Small intestine (tissue), 16 donors: ENCODE measurements at places on chromosomes 16 and 17. TPM values are rescaled to one million over a fixed set of nuclear protein-coding genes. Genes with fewer than 3 reads are reported as not detected.

DNA sequence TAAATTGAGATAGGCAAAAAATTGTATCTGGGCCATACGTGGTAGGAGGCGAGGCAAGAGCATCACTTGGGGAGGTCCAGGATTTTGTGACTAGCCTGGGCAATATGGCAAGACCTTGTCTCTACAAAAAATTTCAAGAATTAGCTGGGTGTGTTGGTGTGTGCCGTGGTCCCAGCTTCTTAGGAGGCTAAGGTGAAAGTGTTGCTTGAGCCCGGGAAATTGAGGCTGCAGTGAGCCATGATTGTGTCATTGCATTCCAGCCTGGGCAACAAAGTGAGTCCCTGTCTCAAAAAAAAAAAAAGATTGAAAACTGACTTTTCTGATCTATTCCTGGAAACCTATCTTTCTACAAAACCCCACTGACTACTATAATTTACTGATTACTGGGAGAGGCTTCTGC is 26.7 kb downstream of the CDK12 start:
- no peak overlapping the region for H3K27ac ChIP-seq
- peaks cover 63% of the 10 kb centered on the region for H3K36me3 ChIP-seq
- no peak for DNase-seq
- no peaks in the 10 kb centered on the region for H3K27me3 ChIP-seq
- no peaks in the 10 kb centered on the region for H3K4me1 ChIP-seq

- no peak overlapping the region for H3K4me3 ChIP-seq
- no peaks in the 10 kb centered on the region for H3K4me1 ChIP-seq
- no peaks in the 10 kb centered on the region for H3K27me3 ChIP-seq
- H3K27ac ChIP-seq, result no peak overlapping the region
- peak; percentile 1 for DNase-seq
Observed at GRCh38 chr17:22600644-22601298, 908.4 kb downstream of the KCNJ18 start.

GRCh38 chr17:70110443-70110880 is 35.4 kb downstream of the KCNJ16 start:
- no peaks in the 10 kb centered on the region for H3K36me3 ChIP-seq
- no peak overlapping the region for H3K27ac ChIP-seq
- H3K4me3 ChIP-seq, result no peak overlapping the region
- no peaks in the 10 kb centered on the region for H3K4me1 ChIP-seq

- DNase-seq, result no peak
- no peak overlapping the region for H3K27ac ChIP-seq
- H3K27me3 ChIP-seq, result no peaks in the 10 kb centered on the region
- H3K4me3 ChIP-seq, result no peak overlapping the region
Observed at GRCh38 chr16:57883953-57884654, 81.8 kb upstream of the KIFC3 start.

DNA sequence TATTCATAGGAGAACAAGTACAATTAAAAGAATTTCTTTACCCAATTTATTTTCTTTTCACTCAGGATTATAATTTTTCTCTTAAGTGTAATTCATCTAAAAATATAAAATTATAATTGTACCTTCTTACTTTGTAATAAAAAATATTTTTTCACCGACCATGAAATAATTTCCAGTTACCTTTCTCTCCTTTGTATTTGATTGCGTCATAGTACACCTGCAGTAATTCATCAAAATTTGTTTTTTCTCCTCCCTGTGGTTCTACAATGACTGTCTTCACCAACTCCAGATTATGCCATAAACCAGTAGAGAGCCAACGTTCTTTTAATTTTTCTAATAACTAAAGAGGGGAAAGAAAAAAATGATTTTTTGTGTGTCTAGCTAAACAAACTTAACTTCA is 119.1 kb downstream of the BRIP1 start:
- H3K27ac ChIP-seq, result no peak overlapping the region
- H3K4me1 ChIP-seq, result no peaks in the 10 kb centered on the region
- no peak for DNase-seq
- H3K36me3 ChIP-seq, result peaks cover 4% of the 10 kb centered on the region
- no peaks in the 10 kb centered on the region for H3K27me3 ChIP-seq
- no peak overlapping the region for H3K4me3 ChIP-seq

- DNase-seq, result no peak
- H3K4me3 ChIP-seq, result no peak overlapping the region
- H3K36me3 ChIP-seq, result peaks cover 13% of the 10 kb centered on the region
- H3K4me1 ChIP-seq, result no peaks in the 10 kb centered on the region
Observed at GRCh38 chr17:76772842-76773525, 35.1 kb downstream of the MFSD11 start.

DNA sequence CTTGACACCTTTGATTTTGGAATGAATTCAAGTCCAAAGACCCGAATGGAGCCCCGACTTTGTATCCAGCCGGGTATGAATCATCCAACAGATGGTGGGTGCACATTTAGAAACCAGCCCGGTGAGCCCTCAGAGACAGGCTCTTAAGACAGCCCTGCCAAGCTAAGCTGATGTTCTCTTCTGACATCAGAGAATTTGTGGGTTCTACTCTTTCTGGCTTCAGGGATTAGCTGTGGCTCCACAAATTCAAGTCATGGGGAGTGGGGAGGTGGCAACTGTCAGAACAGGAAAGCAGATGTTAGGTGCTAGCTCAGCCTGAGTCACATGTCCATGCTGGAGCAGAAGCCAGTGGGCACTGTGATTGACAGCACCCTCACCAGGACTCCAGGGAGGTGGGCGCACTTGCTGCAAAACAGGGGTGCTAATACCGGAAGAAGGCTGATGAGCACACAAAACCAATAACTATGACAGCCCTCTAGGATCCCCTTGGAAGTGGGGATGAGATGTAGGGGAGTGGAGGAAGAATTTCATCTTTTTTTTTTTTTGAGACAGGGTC is 31.4 kb upstream of the XYLT2 start:
- no peaks in the 10 kb centered on the region for H3K4me1 ChIP-seq
- H3K27me3 ChIP-seq, result no peaks in the 10 kb centered on the region
- H3K27ac ChIP-seq, result no peak overlapping the region
- no peaks in the 10 kb centered on the region for H3K36me3 ChIP-seq
- H3K4me3 ChIP-seq, result no peak overlapping the region

- H3K36me3 ChIP-seq, result peaks cover 98% of the 10 kb centered on the region
- no peak for DNase-seq
- H3K4me3 ChIP-seq, result peak overlapping the region; percentile 82
- peak overlapping the region; percentile 88 for H3K27ac ChIP-seq
- H3K27me3 ChIP-seq, result no peaks in the 10 kb centered on the region
- H3K4me1 ChIP-seq, result no peaks in the 10 kb centered on the region
Observed at GRCh38 chr17:75615301-75615700, 17.9 kb upstream of the SMIM5 start.

Gene RHBDL3
- 0.40 TPM for polyA plus RNA-seq

- H3K4me3 ChIP-seq, result no peak overlapping the region
- DNase-seq, result no peak
- no peak overlapping the region for H3K27ac ChIP-seq
- no peaks in the 10 kb centered on the region for H3K36me3 ChIP-seq
- no peaks in the 10 kb centered on the region for H3K27me3 ChIP-seq
- H3K4me1 ChIP-seq, result no peaks in the 10 kb centered on the region
Observed at GRCh38 chr17:58452738-58453137, 35.4 kb upstream of the RNF43 start.

GRCh38 chr17:75090871-75091854 is 3.4 kb downstream of the SLC16A5 start:
- DNase-seq, result peak; percentile 75
- H3K27me3 ChIP-seq, result no peaks in the 10 kb centered on the region
- no peak overlapping the region for H3K4me3 ChIP-seq

GRCh38 chr17:60798576-60798975 is 120.9 kb downstream of the BCAS3 start:
- no peaks in the 10 kb centered on the region for H3K36me3 ChIP-seq
- no peaks in the 10 kb centered on the region for H3K27me3 ChIP-seq
- no peak for DNase-seq
- no peaks in the 10 kb centered on the region for H3K4me1 ChIP-seq
- H3K4me3 ChIP-seq, result no peak overlapping the region

- no peaks in the 10 kb centered on the region for H3K27me3 ChIP-seq
- H3K36me3 ChIP-seq, result no peaks in the 10 kb centered on the region
- no peak for DNase-seq
- H3K4me3 ChIP-seq, result no peak overlapping the region
- H3K4me1 ChIP-seq, result no peaks in the 10 kb centered on the region
- H3K27ac ChIP-seq, result no peak overlapping the region
Observed at GRCh38 chr17:66555605-66556004, 253.2 kb downstream of the PRKCA start.

- peaks cover 4% of the 10 kb centered on the region for H3K36me3 ChIP-seq
- H3K4me1 ChIP-seq, result no peaks in the 10 kb centered on the region
- H3K27ac ChIP-seq, result no peak overlapping the region
- no peak overlapping the region for H3K4me3 ChIP-seq
- no peak for DNase-seq
- no peaks in the 10 kb centered on the region for H3K27me3 ChIP-seq
Observed at GRCh38 chr17:3835410-3836229, 10.4 kb downstream of the NCBP3 start.

DNA sequence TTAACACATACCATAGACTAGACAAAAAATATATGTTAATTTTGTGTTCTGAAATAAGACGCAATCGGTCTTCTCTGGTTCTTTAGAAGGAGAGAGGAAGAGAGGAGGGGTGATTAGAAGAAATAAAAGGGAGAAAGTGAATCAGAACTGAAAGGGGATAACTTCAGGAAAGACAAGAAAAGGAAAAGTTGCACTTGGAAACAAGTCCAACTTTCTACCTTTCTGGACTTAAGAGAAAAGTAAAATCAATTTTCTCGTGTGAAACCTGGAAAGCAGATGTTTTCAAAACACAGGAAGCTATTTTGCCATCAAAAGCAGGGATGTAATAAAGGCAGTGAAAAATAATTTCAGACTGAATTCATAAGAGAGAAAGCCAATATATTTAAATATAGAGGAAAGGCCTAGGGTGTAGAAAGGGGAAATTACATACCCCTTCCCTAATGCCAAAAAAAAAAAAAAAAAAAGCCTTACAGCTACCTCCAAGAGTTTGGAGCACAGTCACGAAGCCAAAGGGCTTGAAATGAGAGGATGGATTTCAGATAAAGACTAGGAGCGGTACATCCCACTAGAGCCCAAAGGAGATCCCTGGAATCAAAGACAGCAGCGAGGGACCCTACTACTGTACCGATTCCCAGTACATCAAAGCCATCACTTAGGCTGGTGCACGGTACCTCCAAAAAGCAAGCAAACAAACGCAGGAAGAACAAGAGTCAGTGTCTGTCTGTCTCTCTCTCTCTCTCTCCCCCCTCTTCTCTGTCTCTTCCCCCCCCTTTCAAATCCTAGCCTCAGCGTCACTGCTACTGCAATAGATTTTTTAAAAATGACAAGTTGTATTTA is 12.1 kb upstream of the ZFHX3 start:
- H3K4me3 ChIP-seq, result peak overlapping the region; percentile 52
- no peak for DNase-seq
- peak overlapping the region; percentile 27 for H3K27ac ChIP-seq
- H3K36me3 ChIP-seq, result no peaks in the 10 kb centered on the region
- peaks cover 3% of the 10 kb centered on the region for H3K27me3 ChIP-seq

DNA sequence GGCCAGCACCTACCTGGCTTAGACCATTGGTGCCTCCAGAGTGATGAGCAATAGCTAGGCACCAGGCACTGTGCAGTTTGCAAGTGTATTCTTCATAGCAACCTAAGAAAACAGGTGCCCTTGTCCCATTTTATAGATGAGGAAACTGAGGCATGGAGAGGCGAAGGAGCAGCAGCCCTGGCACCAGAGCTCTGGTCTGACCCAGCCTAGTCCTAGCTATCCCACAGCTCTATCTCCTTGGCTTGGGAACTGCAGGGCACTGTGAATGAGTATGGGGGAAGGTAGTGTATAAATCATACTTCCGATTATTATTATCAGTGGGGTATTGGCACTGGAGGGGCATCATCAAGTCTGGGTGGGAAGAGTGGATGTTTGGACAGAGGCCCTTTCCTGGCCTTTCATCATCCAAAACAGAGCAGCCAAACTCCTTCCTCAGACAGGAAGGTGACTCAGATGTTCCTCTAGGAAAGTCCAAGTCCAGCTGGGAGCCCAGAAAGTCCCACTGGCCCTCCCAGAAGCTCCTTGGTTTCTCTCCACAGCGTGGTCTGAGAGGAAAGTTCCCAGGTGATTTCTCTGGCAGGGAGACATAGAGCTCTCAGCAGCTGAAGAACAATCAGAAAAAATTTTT is 32.0 kb upstream of the PLLP start:
- no peak for DNase-seq
- H3K27me3 ChIP-seq, result no peaks in the 10 kb centered on the region
- no peaks in the 10 kb centered on the region for H3K4me1 ChIP-seq
- no peaks in the 10 kb centered on the region for H3K36me3 ChIP-seq

Gene NEK8
- 5.7 TPM for polyA plus RNA-seq

- peak; percentile 9 for DNase-seq
- H3K27ac ChIP-seq, result no peak overlapping the region
- no peaks in the 10 kb centered on the region for H3K4me1 ChIP-seq
- H3K4me3 ChIP-seq, result no peak overlapping the region
- H3K36me3 ChIP-seq, result no peaks in the 10 kb centered on the region
- H3K27me3 ChIP-seq, result no peaks in the 10 kb centered on the region
Observed at GRCh38 chr17:12973496-12974004, 44.3 kb downstream of the ELAC2 start.

GRCh38 chr17:9271989-9272388 is 250.7 kb downstream of the NTN1 start:
- H3K27me3 ChIP-seq, result no peaks in the 10 kb centered on the region
- peak overlapping the region; percentile 48 for H3K27ac ChIP-seq
- no peak for DNase-seq
- peaks cover 4% of the 10 kb centered on the region for H3K4me1 ChIP-seq
- no peak overlapping the region for H3K4me3 ChIP-seq
- H3K36me3 ChIP-seq, result no peaks in the 10 kb centered on the region

DNA sequence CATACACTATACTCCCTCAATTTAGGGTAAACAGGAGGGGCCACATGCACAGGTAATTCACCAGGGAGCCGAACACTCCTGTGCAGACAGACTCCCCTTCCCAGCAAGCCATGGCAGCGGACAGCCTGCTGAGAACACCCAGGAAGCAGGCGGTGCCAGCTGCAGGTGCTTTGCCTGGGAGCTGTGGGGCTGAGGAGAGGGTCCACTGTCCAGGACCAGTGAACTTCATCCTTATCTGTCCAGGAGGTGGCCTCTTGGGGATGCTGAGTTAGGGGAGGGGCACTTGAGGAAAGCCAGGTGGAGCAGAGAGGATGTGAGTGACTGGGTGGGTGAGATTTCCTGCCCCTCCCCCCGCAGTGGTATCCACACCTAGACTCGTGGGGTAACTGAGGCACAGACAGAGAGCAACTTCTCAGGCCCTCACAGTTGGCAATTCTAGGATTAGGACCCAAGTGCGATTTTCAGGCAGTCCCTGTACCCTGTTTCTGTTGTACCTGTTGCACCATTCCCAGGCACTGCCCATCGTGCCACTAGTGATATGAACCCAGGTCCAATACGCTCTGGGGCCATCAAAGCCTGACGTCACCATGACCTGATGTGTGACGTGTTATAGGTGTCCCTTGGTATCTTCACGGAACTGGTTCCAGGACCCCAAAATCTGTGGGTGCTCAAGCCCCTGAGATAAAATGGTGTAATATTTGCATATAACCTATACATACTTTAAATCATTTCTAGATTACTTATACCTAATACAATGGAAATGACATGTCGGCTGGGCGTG is 1.2 kb downstream of the GRN start:
- H3K4me1 ChIP-seq, result peaks cover 6% of the 10 kb centered on the region
- H3K27me3 ChIP-seq, result no peaks in the 10 kb centered on the region
- peak overlapping the region; percentile 75 for H3K4me3 ChIP-seq
- H3K36me3 ChIP-seq, result peaks cover 31% of the 10 kb centered on the region

- no peak overlapping the region for H3K27ac ChIP-seq
- H3K4me1 ChIP-seq, result peaks cover 5% of the 10 kb centered on the region
- no peak overlapping the region for H3K4me3 ChIP-seq
- H3K36me3 ChIP-seq, result peaks cover 19% of the 10 kb centered on the region
- H3K27me3 ChIP-seq, result no peaks in the 10 kb centered on the region
- DNase-seq, result no peak
Observed at GRCh38 chr16:58116529-58116928, 12.7 kb downstream of the CFAP20 start.

Gene PRR35
- polyA plus RNA-seq, result not detected
